Panc1 (cell line): ENCODE measurements at places on chromosomes 11 and 22.

DNA sequence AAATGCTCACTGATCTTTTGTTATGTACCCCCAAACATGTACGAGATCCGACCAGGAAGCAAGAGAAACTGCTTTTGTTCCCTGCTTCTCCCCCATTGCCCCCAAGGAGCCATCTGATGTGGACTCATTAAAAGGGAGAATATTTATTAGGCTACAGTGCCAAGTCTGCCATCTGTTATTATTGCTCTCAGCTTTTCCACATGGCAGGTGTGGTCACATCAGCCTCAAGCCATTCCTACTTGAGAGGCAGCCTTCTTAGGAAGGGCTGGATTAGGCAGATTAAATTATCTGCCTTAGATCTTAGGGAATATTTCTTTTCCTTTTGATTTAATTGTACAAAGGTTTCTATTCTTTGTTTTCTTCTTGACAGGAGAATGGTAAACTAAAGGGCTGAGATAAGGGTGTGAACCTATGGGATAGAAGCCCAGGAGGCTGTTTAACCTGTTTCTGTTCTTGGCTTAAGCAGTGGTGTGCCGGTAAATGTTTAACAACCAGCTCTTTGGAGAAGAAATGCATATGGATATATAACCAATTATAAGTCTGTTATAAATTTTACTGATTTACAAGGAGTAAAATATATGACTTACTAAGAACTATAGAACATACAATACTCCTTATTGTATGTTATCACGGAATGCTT, 88.8 kb downstream of the PDHX start:
- no peak for DNase-seq
- no peaks in the 10 kb centered on the region for H3K27me3 ChIP-seq
- no peak overlapping the region for H3K4me3 ChIP-seq
- H3K27ac ChIP-seq = peak overlapping the region; percentile 100

DNA sequence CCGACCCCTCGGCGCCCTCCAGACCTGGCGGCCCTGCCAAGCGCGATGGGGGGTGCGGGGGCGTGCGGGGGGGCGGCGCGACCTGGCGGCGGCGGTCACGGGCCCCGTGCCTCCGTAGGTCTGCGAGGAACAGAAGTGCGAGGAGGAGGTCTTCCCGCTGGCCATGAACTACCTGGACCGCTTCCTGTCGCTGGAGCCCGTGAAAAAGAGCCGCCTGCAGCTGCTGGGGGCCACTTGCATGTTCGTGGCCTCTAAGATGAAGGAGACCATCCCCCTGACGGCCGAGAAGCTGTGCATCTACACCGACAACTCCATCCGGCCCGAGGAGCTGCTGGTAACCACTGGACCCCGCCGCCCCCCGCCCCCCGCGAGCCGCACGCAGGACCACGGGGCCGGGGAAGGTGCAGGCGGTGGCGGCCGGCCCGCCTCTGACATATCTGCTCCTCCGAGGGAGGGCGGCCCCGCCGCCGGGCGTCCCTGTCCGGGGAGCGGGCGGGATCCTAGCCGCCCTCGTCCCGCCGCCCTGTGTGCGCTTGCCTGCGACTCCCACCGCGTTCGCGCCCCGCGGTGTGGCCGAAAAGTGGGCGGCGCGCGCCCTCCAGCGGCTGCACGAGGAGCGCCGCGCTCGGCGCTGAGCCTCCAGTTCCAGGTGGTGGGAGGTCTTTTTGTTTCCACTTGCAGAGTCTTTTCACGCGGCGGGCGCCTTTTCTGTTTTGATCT, 2.1 kb downstream of the CCND1 start:
- peak overlapping the region; percentile 73 for H3K27ac ChIP-seq
- no peak for DNase-seq
- peak overlapping the region; percentile 93 for H3K4me3 ChIP-seq
- H3K36me3 ChIP-seq = peaks cover 10% of the 10 kb centered on the region; the same call in 1 of the 2 replicates
- H3K4me1 ChIP-seq = peaks cover 37% of the 10 kb centered on the region

- H3K27me3 ChIP-seq = peaks cover 8% of the 10 kb centered on the region
- no peak overlapping the region for H3K27ac ChIP-seq
- H3K4me3 ChIP-seq = no peak overlapping the region
Observed at GRCh38 chr11:128709402-128709801, 15.5 kb downstream of the FLI1 start.

GRCh38 chr11:129312730-129313503, 62.7 kb upstream of the BARX2 start:
- H3K27me3 ChIP-seq = no peaks in the 10 kb centered on the region
- no peak overlapping the region for H3K27ac ChIP-seq
- no peaks in the 10 kb centered on the region for H3K36me3 ChIP-seq
- H3K4me1 ChIP-seq = no peaks in the 10 kb centered on the region

- peaks cover 2% of the 10 kb centered on the region for H3K27me3 ChIP-seq
- H3K4me3 ChIP-seq = no peak overlapping the region
- H3K36me3 ChIP-seq = no peaks in the 10 kb centered on the region
- H3K4me1 ChIP-seq = no peaks in the 10 kb centered on the region
- no peak for DNase-seq
- H3K27ac ChIP-seq = no peak overlapping the region
Observed at GRCh38 chr22:22388090-22388489, 120.5 kb downstream of the ZNF280B start.

DNA sequence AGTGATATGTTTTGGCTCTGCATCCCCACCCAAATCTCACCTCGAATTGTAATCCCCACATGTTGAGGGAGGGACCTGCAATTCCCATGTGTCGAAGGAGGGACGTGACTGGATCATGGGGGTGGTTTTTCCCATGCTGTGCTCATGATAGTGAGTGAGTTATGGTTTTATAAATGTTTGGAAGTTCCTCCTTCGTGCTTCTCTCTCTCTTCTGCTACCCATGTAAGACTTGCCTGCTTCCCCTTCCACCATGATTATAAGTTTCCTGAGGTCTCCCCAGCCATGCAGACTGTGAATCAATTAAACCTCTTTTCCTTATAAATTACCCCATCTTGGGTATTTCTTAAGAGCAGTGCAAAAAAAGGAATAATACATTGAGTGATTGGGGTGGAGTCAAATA, 7.3 kb upstream of the CEP295 start:
- no peak overlapping the region for H3K4me3 ChIP-seq
- H3K36me3 ChIP-seq = no peaks in the 10 kb centered on the region
- peaks cover 38% of the 10 kb centered on the region for H3K27me3 ChIP-seq
- DNase-seq = no peak
- no peak overlapping the region for H3K27ac ChIP-seq
- H3K4me1 ChIP-seq = peaks cover 6% of the 10 kb centered on the region; the same call in 1 of the 2 replicates

GRCh38 chr22:46849951-46850350, 87.5 kb downstream of the TBC1D22A start:
- no peak for DNase-seq
- H3K27ac ChIP-seq = no peak overlapping the region
- no peaks in the 10 kb centered on the region for H3K36me3 ChIP-seq
- H3K4me1 ChIP-seq = no peaks in the 10 kb centered on the region

DNA sequence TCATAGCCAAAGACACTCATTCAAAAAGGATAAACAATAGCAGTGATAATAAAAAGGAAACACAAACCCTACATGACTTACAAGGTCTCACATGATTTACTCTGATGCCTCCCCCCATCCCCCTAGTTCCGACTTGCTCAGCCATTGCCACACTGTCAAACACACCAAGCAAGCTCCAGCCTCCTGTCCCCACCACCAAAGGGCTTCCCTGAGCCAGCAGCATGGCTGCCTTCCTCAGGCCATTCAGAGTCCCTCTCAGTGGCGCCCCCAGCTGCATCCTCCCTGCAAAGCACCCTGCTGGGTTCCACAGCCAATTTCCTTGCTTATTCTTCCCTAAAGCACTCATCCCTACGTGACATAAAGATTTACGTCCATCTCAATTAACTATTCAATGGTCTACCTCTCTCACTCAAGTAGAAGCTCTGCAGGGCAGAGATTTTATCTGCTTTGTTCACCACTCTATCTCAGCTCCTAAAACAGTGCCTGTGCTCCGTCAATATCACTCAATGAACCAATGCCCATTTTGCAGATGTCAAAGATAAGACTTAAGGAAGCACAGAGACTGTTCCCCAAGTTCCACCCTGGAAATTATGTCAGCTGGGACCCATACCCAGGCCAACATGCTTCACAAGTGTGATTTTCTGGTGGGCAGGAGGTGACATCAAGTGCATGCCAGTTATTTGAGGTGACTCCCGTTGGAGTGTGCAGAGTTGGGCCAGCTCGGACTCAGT, 106.9 kb downstream of the SYN3 start:
- H3K36me3 ChIP-seq = no peaks in the 10 kb centered on the region
- DNase-seq = no peak
- H3K4me1 ChIP-seq = no peaks in the 10 kb centered on the region
- H3K4me3 ChIP-seq = no peak overlapping the region
- no peak overlapping the region for H3K27ac ChIP-seq

DNA sequence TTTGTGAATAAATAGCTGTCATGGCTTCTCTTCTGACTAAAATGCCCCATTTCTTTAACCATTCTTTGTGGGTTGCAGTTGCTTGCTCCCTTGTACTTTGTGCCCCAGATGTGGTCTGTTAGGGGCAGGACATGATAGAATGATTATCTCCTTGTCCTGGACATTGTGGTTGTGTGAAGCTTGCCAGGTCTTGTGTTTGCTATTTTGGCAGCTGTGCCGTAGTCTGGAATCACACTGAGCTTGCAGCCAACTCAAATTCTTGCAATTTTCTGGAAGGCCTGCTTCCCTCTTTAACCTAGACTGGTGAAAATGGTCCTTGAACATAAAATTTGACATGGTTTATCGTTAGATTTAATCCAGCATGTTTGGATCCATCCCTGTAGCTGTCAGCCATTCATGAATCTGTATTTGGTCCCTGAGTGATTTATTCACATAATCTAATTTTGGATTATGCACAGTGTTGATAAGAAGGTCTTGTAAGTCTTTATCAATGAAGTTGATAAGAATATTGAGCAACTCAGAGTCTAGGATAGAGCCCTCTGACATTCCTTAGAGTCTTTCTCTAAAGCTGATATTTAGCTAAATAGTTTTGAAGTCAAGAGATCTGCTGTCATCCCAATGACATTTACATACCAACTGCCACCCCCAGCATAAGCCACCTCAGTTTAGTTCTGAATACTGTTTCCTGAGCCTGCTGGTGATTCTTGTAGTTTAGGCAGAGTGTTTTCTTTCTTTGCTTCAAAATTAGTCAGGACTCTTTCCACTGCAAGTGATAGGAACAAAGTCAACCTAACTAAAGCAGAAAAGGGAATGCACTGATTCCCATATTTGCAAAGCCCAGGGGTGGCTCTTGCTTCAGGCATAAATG, 9.8 kb downstream of the SPON1 start:
- no peak for DNase-seq
- H3K27me3 ChIP-seq = peaks cover 13% of the 10 kb centered on the region
- H3K36me3 ChIP-seq = no peaks in the 10 kb centered on the region
- no peak overlapping the region for H3K27ac ChIP-seq
- H3K4me3 ChIP-seq = no peak overlapping the region

GRCh38 chr11:67996051-67996450, 7.8 kb downstream of the UNC93B1 start:
- no peak overlapping the region for H3K27ac ChIP-seq
- no peaks in the 10 kb centered on the region for H3K36me3 ChIP-seq
- DNase-seq = no peak
- no peaks in the 10 kb centered on the region for H3K27me3 ChIP-seq

GRCh38 chr11:18013790-18014507, 1.1 kb upstream of the SERGEF start:
- no peaks in the 10 kb centered on the region for H3K36me3 ChIP-seq
- H3K4me3 ChIP-seq = peak overlapping the region; percentile 96
- peak overlapping the region; percentile 77 for H3K27ac ChIP-seq
- DNase-seq = no peak
- H3K27me3 ChIP-seq = peaks cover 9% of the 10 kb centered on the region; the same call in 1 of the 2 replicates

- no peaks in the 10 kb centered on the region for H3K36me3 ChIP-seq
- no peaks in the 10 kb centered on the region for H3K4me1 ChIP-seq
- DNase-seq = no peak
- no peak overlapping the region for H3K4me3 ChIP-seq
- H3K27ac ChIP-seq = no peak overlapping the region
Observed at GRCh38 chr11:78870655-78871054, 296.0 kb upstream of the NARS2 start.

- no peaks in the 10 kb centered on the region for H3K27me3 ChIP-seq
- H3K4me1 ChIP-seq = no peaks in the 10 kb centered on the region
- H3K4me3 ChIP-seq = no peak overlapping the region
- no peak for DNase-seq
Observed at GRCh38 chr11:18536209-18536608, 9.5 kb upstream of the TSG101 start.
